ENCODE measurements at places on chromosomes 3 and 15. TPM values are rescaled to one million over a fixed set of nuclear protein-coding genes. Genes with fewer than 3 reads are reported as not detected.

Gene STX19
- not detected for total RNA-seq

Gene ETV5
- total RNA-seq = 48.4 TPM

Gene C2CD4A
- 0.19 TPM for total RNA-seq

Gene RGMA
- total RNA-seq = 34.2 TPM

Gene TEX55
- total RNA-seq = 0.27 TPM

Gene STRA6
- total RNA-seq = 9.9 TPM

Gene LDHAL6B
- total RNA-seq = not detected

Gene PIERCE2
- total RNA-seq = 3.8 TPM

GRCh38 chr15:34252545-34252944 lies 27.7 kb downstream of the EMC4 start:
- DNase-seq = no peak

- no peak for DNase-seq
These were observed 199.7 kb upstream of the CNTN3 start for GRCh38 chr3:74814181-74814580.

DNA sequence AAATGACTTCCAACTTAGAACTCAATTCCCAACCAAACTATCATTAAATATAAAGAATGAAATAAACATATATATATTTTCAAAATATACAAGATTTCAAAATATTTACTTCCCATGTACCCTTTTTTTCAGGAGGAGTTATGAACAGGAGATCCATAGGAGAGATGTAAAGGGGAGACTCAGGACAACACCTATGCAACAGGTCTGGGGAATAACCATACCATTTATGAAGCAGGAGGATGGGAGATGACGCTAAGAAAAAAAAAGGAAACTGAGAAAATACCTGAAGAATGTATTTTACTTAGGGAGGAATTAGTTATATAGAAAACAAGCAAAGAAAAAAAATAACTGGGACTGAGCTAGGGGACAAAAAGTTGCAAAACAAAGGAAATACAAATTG lies 23.8 kb downstream of the INTS14 start:
- no peak for DNase-seq

DNA sequence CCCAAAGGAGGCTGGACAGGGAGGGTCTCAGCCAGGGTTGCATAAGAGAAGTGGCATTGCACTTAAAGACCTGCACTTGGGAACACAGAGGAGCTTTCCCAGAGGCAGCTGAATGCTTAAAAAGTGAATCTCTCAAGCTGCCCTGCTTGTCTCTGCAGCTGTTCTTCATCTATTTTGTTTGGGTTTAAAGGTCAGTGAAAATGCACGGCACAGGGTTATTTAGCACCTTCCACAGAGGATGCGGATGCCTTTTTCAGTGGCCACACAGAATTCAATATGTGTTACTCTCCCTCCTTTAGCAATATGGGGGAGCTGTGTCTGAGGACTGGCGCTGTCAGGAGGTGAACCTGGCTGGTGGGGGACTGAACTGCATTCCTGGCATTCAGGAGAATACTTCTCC lies 22.7 kb upstream of the CTNNB1 start:
- DNase-seq = no peak

GRCh38 chr3:180036092-180036670 lies 556 bp downstream of the PEX5L start:
- peak; percentile 63 for DNase-seq

- peak; percentile 17 for DNase-seq
These were observed 511.0 kb upstream of the ALCAM start for GRCh38 chr3:104855702-104856101.

DNA sequence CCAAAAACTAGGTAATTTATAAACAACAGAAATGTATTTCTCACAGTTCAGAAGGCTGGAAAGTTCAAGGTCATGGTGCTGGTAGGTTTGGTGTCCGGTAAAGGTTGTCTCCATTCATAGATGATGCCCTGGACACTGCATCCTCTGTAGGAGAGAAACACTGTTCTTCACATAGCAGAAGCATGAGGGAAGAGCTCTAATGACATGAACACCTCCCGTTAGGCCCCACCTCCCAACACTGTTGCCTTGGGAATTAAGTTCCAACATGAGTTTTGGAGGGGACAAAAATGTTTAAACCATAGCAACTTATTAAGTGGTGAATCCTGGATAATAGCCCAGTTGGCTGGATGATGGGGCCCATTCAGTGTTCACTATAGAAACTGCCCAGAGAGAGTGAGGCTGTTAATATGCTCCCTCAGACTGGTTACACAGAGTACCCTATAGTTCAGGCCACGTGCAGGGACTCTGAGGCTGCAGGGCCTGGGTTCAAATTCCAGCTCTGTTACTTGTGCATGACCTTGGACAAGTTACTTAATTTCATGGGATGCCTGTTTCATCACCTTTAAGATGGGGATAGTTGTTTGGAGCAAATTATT lies 37.0 kb downstream of the CCNL1 start:
- no peak for DNase-seq

DNA sequence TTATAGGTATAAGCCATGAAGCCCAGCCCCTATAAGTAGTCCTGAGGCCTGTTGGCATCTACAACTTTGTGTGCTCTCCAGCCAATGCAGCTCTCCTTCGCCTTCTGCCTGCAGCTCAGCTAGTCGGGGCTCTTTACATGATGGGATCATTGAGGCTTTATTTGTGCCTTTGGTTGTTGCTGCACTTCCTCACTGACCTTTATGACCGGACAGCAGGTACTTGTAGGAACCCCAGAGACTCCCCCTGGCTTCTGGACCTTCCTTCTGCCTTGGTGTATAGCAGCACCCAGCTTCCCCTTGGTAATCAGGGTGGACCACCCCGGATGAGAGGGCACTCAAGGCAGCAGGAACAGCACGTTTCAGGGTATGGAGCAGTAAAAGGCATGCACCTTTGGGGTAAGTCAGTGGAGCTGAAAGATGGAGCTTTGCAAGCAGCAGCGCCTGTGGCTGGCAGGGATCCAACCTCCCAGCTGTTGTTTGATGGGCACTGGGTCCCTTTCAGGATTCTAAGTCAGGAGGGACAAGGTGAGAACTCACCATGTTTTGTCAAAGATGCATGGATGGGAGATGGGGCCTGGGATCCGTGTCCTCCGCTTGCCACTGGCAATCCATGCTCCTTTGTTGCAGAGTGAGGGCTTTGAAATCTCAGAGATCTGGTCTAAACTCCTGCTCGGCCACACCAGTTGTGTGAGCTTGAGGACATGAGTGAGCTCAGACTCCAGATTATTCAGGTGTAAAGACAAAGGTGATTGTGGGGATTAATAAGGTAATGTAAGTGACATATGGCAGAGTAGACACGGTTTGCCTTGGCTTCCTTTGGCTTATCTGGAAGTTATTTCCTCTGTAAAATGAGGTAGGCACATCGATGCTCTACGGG lies 65.1 kb upstream of the KLF13 start:
- no peak for DNase-seq

GRCh38 chr15:69920221-69920620 lies 177.5 kb downstream of the TLE3 start:
- DNase-seq = no peak

DNA sequence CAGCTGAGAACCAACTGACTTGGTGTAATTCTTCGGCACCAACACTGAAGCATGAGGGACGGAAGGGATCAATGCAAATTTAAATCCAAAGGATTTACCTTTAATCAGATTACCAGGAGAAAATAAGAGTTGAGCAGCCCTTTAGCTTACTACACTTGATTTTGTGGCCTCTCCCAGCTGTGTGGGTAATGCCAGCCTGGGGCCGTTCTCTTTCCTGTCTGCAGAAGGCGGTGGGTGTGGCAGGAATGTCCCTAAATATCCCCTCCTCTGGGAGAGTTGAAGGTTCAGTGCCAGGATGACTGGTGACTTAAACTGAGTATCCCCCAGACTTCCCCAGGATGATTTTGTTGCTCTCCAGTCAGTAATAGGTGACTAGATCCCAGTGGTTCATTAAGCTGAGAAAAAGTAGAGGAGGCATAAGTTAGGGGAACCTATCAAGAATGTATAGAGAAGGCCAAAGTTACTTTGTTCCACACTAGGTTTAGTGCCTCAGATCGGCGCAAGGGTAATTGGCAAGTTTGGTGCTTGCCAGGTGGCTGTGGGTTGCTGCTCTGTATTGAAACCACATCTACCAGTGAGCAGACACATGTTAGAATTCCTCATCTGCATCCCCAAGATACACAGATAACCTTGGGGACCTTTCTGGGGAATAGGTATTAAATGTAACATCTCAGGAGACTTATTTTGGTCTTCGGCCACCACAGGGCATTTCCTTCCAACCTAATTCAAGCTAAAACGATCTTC lies 23.1 kb downstream of the MAPKBP1 start:
- DNase-seq = no peak

DNA sequence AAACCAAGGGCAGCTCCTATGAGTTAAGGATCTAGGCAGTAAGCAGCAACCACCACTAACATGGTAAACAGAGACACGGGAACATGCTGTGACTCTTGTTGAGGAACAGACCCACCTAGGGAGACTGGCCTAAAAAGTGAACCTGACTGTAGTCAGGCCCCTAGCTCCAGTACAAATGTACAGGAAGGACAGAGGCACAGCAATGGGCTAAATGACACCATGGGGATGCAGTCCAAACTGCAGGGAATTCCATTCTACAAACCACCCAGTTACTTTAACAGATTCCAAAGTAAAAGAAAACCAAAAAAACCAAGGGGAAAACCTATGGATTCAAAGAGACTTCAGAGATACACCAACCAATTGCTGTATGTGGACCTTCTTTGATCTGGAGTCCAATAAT lies 28.2 kb upstream of the CGNL1 start:
- DNase-seq = no peak

DNA sequence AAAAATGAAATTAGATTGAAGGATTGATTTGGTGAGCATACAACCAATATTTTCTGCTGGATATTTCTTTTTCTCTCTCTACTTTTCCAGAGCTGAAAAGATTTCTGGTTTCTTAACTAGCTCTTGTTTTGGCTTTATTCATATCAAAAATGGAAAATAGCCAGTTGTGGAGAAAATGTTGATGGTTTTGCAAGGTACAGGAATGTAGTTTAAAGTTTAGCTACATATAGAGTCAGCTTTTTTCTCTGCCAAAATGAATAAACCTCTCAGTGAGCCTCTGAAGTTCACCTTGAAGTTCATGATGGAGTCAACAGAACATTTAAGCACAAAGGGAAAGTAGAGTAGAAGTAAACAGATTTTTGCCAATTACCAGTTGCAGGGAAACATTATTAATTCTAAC lies 720.5 kb upstream of the ALCAM start:
- no peak for DNase-seq

GRCh38 chr3:45608885-45609284 lies 14.3 kb downstream of the LIMD1 start:
- DNase-seq = no peak

DNA sequence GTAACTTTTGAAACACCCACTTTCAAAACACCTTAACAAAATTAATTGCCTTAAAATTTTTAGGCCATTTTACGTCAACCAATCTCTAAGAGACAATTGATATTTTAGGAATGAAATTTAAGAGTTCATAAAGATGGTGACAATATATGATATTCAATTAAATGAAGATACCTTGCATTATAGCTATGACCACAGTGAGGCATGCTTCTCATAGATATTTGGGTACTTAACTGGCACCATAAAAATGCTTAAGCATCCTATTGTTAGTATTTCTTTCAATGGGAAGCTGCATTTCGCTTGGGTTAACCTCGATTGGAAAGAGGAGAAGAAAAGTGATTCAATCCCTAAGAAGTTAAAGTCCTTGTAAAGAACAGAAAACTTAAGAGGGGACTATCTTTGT lies 209.0 kb downstream of the GAP43 start:
- DNase-seq = no peak

- DNase-seq = no peak
These were observed 12.1 kb downstream of the SGO1 start for GRCh38 chr3:20173844-20174410.

DNA sequence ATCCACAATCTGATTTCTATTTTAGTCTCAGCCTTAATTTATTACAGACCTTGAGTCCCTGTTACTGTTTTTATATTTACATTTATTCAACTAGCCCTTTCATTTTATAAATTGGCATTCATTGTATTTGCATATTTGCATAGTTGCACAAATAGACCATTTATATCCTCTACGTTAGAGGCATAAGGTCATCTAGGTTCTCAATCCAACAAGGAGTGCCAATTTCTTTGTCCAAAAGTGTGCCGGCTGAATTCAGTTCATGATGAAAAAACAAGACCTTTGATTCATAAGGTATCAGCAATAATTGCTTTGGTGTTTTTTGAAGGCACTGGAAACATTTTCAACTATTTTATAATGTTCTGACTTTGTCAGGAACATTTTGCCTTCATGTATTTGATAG lies 33.9 kb upstream of the NANOGP8 start:
- DNase-seq = no peak

GRCh38 chr3:30642849-30643361 lies 36.5 kb downstream of the TGFBR2 start:
- DNase-seq = no peak

- no peak for DNase-seq
These were observed 16.6 kb downstream of the FOXB1 start for GRCh38 chr15:60020736-60021135.

GRCh38 chr3:67601385-67601784 lies 53.0 kb downstream of the SUCLG2 start:
- DNase-seq = no peak

DNA sequence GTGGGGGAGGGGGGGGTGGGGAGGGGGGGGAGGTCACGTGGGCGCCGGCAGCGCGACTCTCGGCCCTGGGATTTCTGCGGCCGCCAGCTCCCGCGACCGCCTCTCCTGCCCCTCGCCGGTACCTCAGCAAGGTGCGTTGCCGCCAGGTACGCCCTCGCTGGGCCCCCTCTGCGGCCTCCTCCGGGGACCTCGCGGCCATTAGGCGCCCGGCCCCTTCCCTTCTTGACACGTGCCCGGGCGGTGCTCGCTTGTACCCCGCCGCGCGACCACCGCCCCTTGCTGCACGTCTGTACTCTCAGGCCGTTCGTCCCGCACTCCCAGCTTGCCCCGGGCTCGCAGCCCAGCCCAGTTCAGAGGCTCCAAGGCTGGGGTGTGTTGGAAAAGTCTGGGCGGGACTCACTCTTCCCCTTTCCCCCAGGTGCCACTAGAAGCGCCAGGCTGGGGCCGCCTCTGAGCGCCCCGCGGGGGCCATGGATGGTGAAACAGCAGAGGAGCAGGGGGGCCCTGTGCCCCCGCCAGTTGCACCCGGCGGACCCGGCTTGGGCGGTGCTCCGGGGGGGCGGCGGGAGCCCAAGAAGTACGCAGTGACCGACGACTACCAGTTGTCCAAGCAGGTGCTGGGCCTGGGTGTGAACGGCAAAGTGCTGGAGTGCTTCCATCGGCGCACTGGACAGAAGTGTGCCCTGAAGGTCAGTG lies at the start of gene MAPKAPK3:
Gene MAPKAPK3, plus strand, starts transcription at position 56 of the 696 bp plus-strand sequence. Its CDS starts 415 bp downstream, at position 471.
- no peak for DNase-seq

GRCh38 chr3:61360297-61360965 lies 109.2 kb upstream of the FHIT start:
- DNase-seq = peak; percentile 62
